ENCODE measurements at places on chromosomes 1 and 21.

- DNase-seq, result no peak
Observed at GRCh38 chr1:59139396-59139795, 157.5 kb upstream of the FGGY start.

DNA sequence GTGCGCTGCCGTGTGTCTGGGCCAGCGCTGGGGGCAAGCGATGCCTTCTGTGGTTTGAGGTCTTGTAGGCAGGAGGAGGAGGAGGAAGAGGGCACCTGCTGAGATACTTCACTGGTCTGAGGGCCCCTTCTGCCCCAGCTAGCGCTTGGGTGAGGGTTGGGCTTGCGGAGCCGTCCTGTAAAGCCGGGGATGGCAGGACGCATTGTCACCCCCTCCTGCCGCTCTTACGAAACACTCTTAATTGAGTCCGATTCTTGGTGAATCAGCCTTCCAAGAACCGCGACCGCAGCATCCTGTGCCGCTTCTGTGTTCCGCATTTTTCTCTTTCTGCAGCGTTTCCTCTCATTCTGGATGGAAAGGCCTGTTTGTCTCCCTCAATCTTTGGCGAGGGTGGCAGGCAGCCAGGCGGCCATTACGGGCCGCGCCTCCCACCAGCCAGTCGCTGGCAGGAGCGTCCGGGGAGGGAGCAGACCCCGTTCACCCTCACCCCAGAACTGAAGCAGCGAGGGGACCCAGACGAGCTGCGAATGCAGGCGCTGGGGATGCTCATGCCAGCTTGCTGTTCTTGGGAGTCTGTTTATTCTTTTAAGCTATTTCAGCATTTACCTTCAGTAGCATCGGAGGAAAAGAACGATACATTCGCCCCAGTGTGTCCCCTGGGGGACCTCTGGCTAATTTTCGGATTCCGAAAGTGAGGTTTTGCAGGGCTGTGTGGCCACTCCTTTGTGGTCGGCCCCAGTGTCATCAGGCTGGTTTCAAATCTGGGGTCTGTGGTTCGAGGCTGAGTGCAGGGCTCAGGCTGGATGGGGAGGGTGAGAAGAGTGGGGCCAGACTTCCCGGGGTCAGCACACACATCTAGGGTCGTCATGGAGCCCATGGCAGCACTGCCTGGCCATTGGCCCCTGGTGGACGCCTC lies 62.7 kb downstream of the SKI start:
- no peak for DNase-seq

DNA sequence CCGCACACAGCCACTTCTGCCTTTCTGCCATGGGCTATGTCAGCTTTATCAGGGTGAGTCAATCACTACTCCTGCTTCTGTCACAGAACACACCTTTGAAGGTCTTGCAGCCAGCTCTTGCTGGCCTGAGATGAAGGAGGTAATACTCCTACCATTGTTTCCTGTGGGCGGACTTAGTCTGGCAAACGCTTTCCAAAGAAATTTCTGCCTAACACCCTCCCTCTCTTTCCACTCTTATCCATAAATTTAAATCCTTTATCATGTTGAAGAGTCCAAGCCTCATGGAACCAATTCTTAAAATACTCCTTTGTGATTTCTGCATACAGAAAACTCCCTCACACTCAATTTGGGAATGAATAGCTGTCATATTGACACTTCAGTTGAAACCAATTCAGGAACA lies 633.1 kb upstream of the CHRM3 start:
- peak; percentile 3 for DNase-seq

DNA sequence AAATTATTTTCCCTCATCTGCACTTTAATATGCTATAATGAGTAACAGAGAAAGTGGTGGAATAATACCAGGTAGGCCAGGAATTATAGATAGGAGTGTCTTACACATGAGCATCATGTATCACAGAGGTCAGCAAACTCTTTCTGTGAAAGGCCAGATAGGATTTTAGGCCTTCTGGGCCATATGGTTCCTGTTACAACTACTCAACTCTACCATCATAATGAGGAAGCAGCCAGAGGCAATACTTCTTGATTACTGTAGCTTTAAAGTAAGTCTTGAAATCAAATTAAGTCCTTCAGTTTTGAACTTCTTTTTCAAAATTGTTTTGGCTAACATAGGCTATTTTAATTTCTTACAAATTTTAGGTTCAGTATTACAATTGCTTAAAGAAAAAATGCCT lies 32.1 kb upstream of the IGSF3 start:
- no peak for DNase-seq

- no peak for DNase-seq
Observed at GRCh38 chr1:69413129-69413528, 154.6 kb upstream of the LRRC7 start.

GRCh38 chr1:94411237-94411636 lies 7.0 kb upstream of the ABCD3 start:
- DNase-seq, result no peak

All from iPS DF 19.7 (cell line).